NCI-H2029 treated with DMSO at 0.1 percent for 48 hours (cell line): ENCODE measurements at places on chromosomes 1 and 21.
A peak's percentile ranks its signal among the peaks of the same experiment; 100 is the strongest.

- no peak for DNase-seq
Observed at GRCh38 chr1:67869233-67869632, 36.0 kb upstream of the GNG12 start.

DNA sequence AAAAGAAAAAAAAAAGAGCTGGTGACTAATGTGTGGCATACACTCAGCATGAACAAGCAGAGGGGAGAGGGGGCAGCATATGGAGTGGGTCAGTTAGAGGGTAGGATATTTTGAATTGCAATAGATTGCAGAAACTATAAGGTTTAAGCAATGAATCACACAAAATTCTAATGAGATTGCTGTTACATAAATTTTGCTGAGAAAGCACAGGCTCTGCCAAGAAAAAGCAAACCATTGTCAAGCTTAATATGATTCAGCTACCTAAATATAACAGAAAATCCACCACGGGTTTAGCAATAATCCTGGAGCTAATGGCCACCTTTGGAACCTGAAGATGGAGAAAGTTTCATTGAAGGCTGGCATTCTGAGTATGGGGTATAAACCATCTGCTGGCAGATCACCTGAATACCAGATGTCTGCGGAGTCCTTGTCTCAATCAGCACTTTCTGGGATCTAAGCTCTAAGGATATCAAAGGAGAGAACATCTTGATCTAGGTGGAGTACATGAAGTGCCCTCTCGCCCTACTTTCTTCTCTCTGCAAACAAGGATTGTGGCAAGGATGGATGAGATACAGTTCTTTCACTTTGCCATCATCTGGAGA, 30.3 kb upstream of the ANGPTL7 start:
- no peak for DNase-seq

GRCh38 chr21:30434033-30434631, 4.1 kb downstream of the KRTAP13-4 start:
- DNase-seq = peak; percentile 18

- DNase-seq = no peak
Observed at GRCh38 chr1:167054946-167055630, 35.1 kb downstream of the GPA33 start.

- no peak for DNase-seq
Observed at GRCh38 chr1:36161641-36162531, 5.9 kb downstream of the MAP7D1 start.

- DNase-seq = peak; percentile 69
Observed at GRCh38 chr1:52727114-52727586, 897 bp downstream of the ZYG11B start.

GRCh38 chr1:96220651-96221050, 500.9 kb upstream of the PTBP2 start:
- DNase-seq = peak; percentile 6

DNA sequence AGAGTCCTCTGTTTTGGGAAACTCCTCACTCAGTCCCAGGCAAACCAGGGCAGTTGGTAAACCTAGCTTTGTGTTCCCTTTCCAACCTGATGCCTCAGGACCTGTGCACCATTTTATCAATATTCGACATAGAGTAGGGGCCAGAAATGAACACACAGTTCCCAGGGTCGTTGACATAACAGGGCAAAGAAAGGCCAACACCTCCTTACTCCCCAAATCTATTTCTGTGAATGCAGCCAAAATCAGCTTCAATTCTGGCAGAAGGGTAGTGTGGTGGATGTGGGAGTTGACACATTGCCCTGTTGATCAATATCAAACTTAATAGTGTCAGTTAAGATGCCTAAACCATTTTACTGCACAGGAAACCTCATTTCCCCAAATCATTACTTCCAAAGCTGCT, 104.6 kb upstream of the SPATA6 start:
- no peak for DNase-seq

DNA sequence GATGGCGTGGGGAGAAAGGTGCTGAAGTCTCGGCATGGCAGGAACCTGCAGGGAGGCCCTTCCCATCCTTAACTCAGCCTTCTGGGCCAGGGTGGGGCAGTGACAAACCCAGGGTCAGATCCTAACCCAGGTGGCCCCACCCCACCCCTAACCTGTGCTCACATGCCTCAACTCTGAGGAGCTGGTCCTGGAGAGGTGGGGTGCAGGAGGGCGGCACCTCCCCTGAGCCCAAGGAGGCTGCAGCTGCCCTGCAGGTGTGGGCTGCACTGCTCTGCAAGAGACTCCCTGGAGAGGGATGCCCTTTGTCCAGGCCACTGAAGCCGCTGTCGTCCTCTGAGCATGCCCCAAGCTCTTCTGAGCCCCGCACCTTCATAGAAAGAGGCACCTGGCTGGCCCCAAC, 15.2 kb upstream of the ADAMTSL4 start:
- no peak for DNase-seq

DNA sequence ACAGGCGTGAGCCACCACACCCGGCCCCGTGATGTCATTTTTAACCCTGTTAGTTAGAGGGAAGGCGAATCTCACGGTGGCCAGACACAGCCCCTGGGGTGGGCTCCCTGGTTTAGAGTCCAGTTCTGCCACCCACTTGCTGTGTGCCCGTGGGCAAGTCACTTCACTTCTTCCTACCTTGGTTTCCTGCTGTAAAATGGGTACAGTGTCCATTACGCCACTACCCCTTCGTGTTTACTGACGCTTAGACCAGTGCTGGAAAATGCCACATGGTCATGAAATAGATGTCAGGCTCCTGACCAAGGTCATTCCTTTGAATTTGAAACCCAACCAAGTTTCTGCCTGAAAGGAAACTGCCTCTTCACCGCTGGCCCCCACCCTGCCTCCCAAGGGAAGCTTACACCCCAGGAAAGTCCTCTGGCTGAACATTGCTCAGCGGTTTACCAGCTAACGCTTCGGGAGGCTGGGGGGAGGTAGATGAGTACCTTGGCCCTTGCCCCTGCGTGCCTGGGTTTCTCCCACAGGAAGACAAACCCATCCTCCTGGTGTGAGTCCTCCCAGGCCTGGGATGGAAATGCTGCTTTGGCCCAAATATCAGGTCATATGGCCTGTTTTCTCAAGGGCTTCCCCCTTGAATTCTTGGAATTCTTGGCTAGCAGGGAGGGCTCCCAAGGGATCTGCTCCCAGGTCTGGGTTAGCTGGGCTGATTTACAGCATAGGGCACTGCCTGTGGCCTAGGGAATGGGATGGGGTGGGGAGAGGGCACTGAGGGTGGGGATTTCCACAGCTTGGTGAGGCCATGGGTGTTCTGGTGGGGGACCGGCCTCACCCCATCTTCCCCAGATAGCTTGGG, 7.6 kb upstream of the AADACL4 start:
- DNase-seq = no peak

GRCh38 chr1:180218806-180219765, 11.0 kb upstream of the LHX4 start:
- no peak for DNase-seq

GRCh38 chr1:24070821-24071393, 41.0 kb downstream of the MYOM3 start:
- DNase-seq = peak; percentile 68

DNA sequence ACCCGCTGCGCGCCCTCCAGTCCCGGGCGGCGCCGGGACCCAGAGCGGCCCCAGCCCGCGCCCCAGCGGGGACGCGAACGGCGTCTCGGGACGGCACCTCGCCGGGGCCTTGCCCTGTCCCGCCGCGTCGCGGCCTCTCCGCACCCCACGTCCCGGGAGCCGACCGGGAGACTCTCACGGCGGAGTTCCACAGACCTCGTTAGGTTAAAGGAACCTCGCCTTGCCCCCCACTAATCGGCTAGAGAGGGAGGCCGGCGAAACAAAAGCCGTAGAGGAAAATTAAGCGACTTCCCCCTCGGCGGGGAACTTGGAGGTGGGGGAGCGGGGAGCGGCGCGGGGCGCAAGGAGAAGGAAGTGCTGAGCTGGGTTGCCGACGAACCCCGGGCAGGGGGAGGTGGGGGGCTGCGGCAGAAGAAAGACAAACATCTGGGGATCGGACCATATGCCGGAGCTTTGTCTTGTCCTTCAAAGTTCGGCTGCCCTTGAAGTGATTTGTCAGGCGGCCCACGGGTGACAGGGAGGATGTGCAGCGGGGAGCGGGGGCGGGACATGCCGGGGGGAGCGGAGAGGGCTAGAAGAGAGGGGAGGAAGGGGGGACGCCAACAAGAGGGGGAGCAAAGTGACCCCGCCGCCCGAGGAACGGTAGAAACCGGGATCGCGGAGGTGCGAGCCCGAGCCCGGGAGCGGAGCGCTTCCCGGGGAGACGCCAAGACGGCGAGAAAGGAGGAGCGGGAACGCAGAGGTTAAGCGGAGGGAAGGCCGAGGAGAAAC, 120.0 kb upstream of the RRP15 start:
- DNase-seq = no peak

- no peak for DNase-seq
Observed at GRCh38 chr1:203153051-203153988, 22.3 kb downstream of the MYBPH start.

GRCh38 chr1:217969428-217969827, 315.7 kb upstream of the RRP15 start:
- no peak for DNase-seq

GRCh38 chr1:18057623-18058022, 50.0 kb upstream of the IGSF21 start:
- no peak for DNase-seq
